Stimulated activated CD8-positive, alpha-beta memory T cell treated with anti-CD3 and anti-CD28 coated beads, Interleukin-7, amount 100 ng/mL, for 1 hour (primary cell): ENCODE measurements at places on chromosomes 3 and 15.

- no peak for DNase-seq
These were observed 129.1 kb downstream of the KBTBD8 start for GRCh38 chr3:67127254-67127653.

GRCh38 chr15:86837294-86838061, 757.8 kb downstream of the AGBL1 start:
- DNase-seq, result no peak

DNA sequence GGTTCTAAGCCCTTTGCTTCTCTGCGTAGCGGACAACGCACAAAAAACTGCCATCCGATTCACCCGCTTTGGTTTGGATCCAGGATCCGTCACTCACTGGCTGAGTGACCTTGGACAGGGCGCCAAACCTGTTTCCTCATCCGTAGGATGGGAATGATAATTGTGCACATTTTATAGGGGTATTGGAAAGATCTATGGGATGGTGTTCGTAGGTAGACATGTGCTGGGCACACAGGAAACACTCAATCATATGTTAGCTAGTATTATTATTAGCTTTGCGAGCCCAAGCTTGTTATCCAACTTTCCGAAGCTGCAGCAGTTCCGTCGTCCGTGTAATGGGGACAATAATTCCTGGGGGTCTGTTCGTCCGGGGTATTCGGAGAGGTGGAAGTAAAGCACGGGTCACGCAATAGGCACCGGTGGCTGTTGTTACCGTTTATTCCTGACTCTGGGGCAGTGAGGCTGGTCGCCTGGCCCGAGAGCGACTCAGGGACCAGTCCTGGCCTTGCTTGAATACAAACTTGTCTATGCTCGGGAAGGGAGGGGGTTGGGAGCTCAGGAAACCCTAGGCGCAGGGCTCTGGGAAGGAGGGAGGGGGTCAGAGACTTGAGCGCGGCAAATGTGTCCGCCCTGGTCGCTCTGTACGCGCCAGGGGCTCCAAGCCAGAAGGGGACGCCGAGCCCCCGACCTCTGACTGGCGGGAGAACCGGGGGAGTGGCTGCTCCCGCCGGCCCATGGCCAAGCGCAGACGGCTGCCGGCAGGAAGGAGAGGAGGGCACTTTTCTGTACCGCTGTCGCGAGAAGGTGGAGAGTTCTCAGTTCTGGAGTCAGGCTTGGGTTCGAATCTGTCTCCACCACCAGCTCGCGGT, 1.3 kb downstream of the SPSB4 start:
- DNase-seq, result no peak

DNA sequence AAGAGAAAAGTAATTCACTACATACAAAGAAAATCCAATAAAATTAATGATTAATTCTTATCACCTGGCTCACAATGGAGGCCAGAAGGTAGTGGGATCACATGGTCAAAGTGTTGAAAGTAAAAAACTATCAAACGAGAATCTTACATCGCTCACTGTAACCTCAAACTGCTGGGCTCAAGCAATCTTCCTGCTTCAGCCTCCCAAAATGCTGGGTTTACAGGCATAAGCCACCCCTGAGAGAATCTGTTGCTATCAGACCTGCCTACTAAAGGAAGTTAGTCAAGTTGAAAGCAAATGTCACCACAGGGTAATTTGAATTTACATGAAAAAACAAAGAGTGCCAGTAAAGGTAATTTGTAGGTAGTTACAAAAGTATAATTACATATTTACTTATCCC, 103.3 kb downstream of the PCCB start:
- DNase-seq, result no peak

- DNase-seq, result no peak
These were observed 37.6 kb upstream of the LRIG1 start for GRCh38 chr3:66538390-66538789.

DNA sequence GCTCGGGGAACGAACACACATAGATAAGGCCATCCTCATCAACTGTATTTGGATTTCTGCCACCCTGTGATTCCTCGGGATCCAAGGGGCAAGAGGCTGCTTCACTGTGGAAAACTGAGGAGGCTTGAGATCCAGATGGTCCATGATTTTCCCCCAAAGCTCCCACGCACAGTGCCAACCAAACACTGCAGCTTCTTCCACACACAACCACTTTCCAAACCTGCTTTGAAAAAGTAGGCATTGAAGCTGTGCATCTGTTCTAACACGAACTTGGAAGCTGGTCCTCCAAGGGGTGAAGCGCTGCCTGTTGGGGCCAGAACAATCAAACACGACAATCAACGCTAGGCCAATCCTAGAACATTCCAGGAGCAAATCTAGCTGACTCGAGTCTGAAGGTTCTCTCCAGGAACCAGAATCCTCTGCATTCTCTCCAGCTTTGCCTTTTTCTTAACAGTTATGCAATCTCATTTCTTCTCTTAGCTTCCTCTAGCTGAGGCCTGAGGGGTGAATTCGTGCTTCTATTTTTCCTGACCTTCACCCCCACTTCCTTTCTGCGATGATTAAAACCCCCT, 104.4 kb downstream of the LRRK1 start:
- DNase-seq, result no peak

GRCh38 chr15:65929573-65929972, 60.3 kb downstream of the RAB11A start:
- DNase-seq, result no peak

DNA sequence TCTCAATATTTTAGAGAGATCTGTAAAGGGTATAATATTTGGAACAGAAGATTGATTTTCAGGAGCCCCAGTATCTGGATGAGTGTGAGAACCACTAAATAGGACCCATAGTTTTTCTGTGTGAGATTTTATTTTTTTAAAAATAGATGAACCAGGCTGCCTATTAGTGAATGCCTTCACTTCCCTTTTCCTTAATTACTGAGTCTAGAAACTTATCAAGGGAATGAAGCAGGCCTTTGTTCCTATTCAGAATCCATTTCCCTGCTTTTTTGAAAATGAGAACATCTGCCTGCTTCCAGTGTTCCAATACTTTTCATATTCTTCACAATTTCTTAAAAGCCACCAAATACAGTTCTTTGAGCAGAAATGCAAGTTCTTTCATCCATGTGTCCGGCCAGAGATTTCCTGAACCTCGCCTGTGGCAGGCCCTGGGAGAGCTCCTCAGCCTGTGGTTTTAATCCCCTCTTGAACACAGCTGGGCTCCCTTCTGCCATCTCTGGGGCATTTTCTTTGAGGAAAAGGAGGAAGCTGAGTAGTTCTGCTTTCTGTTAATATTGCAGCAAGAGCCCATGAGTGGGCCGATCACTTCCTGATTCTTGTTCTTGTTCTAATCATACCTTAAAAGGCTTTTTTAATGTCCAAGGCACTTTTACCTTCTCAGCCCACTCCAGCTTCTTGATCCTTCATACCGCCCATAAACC, 4.7 kb downstream of the EHD4 start:
- DNase-seq, result no peak
